ENCODE measurements at places on chromosomes 1 and 21.
A peak's percentile ranks its signal among the peaks of the same experiment; 100 is the strongest.

DNA sequence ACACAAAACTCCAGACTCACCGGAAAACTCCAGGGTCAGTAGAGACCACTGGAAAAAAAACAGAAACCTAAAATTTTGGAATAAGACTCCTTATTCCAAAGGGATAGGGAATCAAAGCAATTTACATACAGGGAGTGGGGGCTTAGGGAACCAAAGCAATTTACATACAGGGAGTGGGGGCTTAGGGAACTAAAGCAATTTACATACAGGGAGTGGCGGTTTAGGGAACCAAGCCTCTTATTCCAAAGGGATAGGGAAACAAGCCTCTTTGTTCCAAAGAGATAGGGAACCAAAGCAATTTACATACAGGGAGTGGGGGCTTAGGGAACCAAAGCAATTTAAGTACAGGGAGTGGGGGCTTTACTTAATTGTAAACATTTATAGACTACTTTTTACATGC lies 28.4 kb upstream of the TTLL7 start:
- no peak for DNase-seq

- no peak for DNase-seq
Measured at GRCh38 chr1:49728377-49728776, 295.4 kb downstream of the AGBL4 start.

GRCh38 chr1:244675167-244675566 lies 22.2 kb downstream of the DESI2 start:
- no peak for DNase-seq

DNA sequence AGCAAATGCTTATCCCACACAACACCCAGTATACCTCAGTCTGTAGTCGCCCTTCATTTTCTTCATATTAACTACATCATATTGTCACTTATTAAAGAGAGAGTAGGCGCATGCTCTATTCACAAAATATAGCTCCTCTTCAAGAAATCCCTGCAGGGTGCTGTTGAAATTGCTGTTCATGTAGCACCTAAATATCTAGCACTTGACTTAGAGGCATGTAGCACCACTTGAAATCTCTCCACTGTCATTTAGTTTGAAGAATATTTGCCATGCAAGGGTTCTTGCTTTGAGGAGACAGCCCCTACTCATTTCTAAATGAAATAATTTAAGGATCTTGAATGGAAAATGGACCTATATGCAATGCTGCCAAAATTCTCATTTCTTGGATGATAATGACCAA lies 20.9 kb upstream of the LRRC8B start:
- DNase-seq: peak; percentile 45

- DNase-seq: no peak
Measured at GRCh38 chr1:30746212-30747032, 11.2 kb downstream of the LAPTM5 start.

- no peak for DNase-seq
Measured at GRCh38 chr1:10299151-10299550, 88.8 kb downstream of the KIF1B start.

GRCh38 chr1:64826991-64827390 lies 82.1 kb downstream of the RAVER2 start:
- no peak for DNase-seq
